Regular cardiac myocyte (primary cell): ENCODE measurements at places on chromosomes 6 and 20. TPM values are rescaled to one million over a fixed set of nuclear protein-coding genes. Genes with fewer than 3 reads are reported as not detected.

Gene MICB
- total RNA-seq, result 9.0 and 20.7 TPM in 2 replicates

Gene BHLHE23
- not detected in 2 replicates for total RNA-seq

Gene KCNK15
- 0.19 and 4.8 TPM in 2 replicates for total RNA-seq

Gene PCK1
- total RNA-seq, result not detected in 2 replicates

Gene LCA5
- 4.4 and 7.9 TPM in 2 replicates for total RNA-seq

Gene COQ3
- total RNA-seq, result 2.8 and 8.2 TPM in 2 replicates

Gene PAX1
- not detected in 2 replicates for total RNA-seq

Gene CPNE5
- under 0.01 TPM in 1 of 2 replicates, not detected in the other for total RNA-seq

Gene CENPW
- 3.7 and 21.3 TPM in 2 replicates for total RNA-seq

Gene HLA-DRB5
- 0.28 TPM in 1 of 2 replicates, not detected in the other for total RNA-seq

Gene SLC13A3
- total RNA-seq, result 0.38 and 2.3 TPM in 2 replicates

Gene FOXS1
- total RNA-seq, result 6.5 and 9.3 TPM in 2 replicates
